Hematopoietic multipotent progenitor cell treated with erythropoietin and hydrocortisone succinate and interleukin-3 and kit ligand, for 17 days (in vitro differentiated cells): ENCODE measurements at places on chromosomes 1 and 21.

DNA sequence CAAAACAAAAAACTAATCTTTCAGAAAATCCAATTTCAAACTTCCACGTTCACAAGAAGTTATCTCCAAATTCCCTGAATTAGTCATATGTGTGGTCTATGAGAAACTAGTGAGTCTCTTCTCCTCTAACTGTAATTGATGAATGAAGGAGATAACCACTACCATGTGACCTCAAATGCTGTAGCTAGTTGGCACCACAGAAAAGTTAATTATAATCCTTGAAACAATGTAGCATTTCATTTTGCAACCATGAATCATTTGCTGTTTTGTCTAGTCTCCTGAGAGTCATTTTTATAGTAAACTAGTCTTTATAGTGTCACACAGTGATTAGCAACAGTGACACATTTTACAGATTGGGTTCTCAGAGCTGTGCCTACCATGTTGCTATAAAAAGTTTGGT, 287.5 kb downstream of the LRRIQ3 start:
- DNase-seq: no peak

DNA sequence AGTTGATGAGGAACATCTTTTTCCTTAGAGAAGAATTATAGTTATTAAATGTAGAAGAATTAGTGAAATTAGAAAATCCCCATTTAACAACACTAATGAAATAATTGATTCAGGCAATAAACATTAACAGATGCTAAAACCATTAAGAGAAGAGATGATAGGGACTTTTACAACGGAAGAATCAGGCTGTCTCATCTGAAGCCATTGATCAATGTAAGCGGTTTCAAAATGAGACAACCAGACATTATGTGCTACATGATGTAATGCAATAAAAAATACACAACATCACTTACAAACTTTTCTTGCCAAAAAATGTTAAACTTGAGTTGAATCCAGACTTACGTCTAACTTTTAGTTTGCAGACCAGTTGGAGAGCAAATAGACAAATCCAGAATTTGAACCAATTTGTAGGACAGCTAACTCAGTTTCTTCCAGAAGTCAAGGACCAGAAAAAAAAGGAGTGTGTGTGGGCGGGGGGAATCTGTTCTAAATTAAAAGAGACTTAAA, 165.4 kb upstream of the DPT start:
- no peak for DNase-seq

- DNase-seq: no peak
Measured at GRCh38 chr1:23555986-23556634, 3.2 kb downstream of the ID3 start.

GRCh38 chr1:156394835-156395461, 25.9 kb downstream of the RHBG start:
- no peak for DNase-seq

GRCh38 chr1:205520709-205521108, 16.2 kb downstream of the CDK18 start:
- DNase-seq: no peak

DNA sequence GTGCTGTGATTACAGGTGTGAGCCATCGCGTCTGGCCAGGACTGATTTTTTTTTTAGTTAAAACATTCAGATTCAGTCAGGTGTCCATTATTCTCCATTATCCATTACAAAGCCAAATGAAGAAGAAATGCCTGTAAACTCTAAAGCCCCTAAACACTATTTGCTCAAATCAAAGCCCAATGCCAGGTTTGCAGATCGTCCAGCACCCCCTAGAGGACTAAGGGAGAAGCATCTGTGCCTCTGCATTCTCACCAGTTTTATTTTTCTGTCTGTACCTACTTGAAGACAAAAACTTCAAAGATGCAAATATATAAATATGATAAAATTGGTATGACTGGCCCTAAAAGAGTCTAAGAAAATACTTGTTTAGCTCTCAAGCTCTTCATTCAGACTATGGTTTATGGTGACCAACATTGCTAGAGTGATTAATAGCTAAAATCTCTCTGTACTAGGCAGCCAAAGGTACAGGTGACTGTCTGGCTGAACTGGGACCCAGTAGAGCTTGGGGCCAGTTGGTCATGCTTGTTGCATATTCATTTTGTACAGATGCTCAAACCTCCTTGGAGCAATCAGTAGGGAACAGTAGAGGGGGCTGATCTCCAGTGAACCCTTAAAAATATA, 138.4 kb downstream of the SYT2 start:
- DNase-seq: peak; percentile 33

GRCh38 chr1:34705077-34705476, 49.8 kb upstream of the GJB5 start:
- DNase-seq: no peak

DNA sequence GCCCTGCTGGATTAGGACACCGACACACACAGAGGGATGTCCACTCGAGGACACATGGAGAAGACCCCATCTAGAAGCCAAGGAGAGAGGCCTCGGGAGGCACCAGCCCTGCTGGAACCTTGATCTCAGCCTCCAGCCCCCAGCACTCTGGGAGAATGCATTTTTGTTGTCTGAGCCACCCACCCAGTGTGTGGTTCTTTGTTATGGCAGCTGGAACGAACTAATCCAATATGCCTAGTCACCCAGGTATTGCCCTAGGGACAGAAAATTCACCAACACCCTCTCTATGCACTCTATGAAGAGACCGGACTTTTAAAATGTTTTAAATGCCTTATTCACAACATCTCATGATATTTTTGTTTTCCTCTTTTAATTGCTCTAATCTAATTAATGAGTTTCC, 117.4 kb downstream of the CRYAA start:
- no peak for DNase-seq

GRCh38 chr21:28104346-28104745, 888.3 kb downstream of the LTN1 start:
- no peak for DNase-seq

DNA sequence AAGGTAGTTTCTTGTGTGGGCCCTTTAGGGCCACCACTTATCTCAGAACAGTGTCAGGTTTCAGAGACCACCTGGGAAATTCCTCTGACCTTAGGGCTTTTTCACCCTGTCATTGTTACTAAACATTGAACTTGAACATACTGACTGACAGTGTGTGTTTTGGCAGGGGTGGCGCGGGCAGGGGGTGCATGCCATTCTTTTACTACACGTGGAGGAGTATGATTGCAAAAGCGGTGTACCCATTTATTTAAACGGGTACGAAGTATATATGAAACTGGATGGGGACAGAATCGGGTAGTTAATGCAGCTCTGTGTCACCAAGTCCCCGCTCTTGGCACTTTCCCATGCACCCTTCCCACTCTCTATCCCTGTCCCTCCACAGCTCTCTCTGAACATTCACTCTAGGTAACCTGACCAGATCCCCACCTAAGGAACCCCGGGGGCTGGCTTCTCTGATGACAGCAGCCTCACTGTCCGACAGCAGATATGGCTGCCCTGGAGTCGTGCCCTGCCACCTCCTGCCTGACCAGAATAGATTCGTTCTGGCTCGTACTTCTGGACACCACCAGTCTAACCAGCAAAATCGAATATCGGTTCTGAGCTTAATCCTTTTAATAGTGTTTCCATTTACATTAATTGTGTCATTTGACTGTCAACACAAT, 51.3 kb downstream of the NFASC start:
- no peak for DNase-seq

DNA sequence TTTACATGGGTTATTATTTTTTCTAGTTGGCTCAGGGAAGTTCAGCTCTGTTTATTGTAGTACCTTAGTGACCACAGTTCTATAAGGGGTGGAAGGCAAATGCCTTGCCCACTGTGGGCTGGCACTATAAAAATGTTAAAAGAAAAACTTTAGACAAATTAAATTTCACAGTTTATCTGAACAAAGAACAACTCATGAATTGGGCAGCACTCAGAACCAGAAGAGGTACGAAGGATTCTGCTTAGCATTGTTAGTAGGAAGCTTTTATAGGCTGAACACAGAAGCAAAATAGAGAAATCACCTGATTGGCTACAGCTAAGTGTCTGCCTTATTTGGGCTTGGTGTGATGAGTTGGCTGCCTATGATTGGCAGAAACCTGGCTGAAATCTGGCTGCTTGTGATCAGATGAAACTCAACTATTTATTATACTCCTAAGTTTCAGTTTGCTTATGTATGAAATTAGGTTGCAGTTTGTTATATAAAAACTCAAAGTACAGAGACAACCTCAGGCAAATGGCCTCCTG, 35.8 kb upstream of the SLC35D1 start:
- no peak for DNase-seq

DNA sequence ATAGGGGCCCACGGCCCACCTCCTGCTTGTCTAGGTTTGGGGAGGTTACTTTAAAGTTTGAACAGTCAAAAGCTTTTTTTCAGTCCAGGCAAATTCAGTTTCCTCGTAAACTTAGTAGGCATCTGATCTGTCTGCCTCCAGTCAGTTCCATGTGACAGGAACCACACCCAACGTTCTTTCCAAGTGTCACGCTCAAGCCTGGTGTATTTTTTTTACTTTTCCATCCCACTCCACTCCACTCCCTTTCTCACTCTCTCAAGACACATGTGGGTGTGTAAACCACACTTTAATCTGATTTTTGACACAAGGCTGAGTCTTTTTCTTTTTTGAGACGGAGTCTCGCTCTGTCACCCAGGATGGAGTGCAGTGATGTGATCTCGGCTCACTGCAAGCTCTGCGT, 60.3 kb upstream of the GPR153 start:
- DNase-seq: no peak

DNA sequence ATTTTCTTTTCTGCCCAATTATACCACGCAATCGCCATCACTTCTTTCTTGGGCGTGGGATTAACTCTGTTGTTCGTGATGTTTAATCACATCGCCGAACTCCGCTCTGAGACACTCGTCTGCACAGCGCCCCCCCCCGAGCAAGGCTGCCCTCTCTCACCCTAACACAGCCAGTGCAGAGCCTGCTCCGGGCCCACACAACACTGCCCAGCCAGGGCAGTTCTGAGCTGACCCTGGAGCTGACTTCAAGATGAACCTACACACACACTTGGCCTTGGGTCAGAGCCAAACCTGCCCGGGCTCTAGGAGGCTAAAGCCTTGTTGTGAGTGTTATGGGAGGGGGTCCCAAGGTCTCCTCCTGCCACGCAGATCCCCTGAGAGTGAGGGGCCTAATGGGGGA, 64.6 kb upstream of the LRP8 start:
- no peak for DNase-seq

DNA sequence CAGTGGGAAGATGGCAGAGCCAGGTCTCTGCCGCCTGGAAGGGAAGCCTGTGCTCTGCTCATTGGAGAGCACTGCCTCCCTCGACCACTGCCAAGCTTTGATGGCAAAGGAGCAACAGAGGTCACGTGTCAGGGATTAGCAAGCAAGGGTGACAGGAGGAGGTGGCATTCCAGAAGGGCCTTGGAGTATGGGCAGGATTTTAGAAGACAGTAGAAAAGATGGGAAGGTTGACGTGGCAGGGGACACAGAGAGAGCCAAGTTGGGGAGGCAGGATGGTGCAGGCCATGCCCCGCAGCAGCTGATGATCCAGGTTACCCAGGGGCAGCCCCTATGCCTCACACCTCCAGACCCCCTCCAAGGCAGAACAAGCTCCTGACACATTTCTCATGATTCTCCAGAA, 21.9 kb upstream of the LBR start:
- no peak for DNase-seq

GRCh38 chr1:58964880-58965279, 181.0 kb upstream of the JUN start:
- no peak for DNase-seq

DNA sequence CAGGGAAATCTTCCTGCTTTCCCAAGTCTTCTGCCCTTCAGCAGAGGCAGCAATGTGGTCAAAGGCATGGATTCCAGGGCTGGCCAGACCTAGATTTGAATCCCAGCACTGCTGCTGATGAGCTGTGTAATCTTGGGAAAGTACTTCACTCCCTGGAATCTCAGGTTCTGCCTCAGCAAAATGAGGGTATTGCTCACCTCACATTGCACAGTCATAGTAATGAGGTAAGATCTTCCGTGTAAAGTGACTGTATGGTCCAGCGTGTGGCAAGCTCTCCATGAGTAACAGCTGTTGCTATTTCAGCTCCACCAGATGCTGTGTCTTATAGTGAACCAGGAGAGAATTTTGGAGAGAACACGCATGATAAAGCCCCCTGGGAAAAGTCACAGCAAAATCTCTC, 56.1 kb upstream of the F3 start:
- DNase-seq: no peak

DNA sequence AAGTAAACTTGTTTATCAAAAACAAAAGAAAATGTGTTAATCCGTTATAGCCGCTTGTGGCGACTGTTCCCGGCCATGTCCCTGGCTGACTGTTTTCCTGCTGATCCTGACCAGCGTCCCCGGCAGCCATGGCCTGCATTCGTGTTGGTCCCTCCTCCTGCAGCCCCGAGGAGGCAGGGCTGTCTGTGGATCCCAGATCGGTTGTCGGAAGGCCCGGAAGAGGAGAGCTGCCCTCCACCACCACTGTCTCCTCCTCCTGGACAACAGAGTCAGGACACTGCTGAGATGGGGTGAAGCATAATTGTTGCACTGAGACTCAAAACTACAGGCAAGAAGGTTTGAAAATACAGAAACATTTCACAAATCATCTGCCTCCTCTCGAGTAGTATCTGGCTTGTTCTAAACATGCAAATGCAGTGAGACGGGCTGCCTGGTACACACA, 3.6 kb upstream of the MXRA8 start:
- no peak for DNase-seq

GRCh38 chr1:206079135-206079534, 26.2 kb downstream of the RHEX start:
- DNase-seq: no peak

DNA sequence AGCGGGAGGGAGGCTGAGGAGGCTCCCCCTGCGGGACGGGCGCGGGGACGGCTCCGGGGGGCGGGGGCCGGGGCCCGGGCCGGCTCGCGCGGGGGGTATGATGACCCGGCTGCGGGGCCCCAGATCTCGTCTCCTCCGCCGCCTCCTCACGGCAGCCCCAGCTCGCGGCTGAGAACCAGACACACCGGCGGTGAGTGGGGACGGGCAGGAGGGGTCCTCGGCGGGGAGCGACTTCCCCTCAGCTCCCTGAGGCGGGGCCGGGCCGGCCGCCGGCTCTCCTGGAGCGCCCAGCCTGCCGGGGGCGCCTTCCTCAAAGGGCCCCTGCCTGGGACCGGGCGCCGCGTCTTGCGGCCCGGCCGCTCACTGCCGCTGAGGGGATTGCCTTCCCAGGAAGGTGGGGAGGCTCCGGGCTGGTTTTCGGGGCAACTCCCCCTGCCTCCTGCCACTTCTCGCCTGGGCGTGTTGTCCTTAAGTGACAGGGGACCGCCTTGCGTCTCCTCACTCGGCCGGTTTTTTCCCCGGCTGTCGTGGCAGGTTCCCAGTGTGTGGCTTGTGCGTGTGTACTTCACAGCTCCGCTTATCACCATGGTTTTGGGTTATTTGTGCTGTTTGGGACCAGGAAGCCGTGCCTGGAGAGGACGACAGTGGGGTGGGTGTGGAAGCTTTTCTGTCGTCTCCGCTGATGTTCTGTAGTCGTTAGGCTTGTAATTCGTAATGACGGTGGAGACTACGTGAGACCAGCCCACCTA, 800 bp downstream of the HIPK1 start:
- peak; percentile 83 for DNase-seq

- no peak for DNase-seq
Measured at GRCh38 chr1:168498159-168498631, 45.6 kb downstream of the XCL2 start.

- DNase-seq: no peak
Measured at GRCh38 chr1:54120698-54121481, 31.9 kb downstream of the CDCP2 start.

GRCh38 chr1:193417403-193417802, 231.0 kb upstream of the B3GALT2 start:
- no peak for DNase-seq

GRCh38 chr1:164611754-164612642, 53.0 kb downstream of the PBX1 start:
- no peak for DNase-seq

- no peak for DNase-seq
Measured at GRCh38 chr1:35962952-35963351, 32.0 kb downstream of the AGO3 start.

- no peak for DNase-seq
Measured at GRCh38 chr1:169047074-169047473, 59.4 kb upstream of the ATP1B1 start.
